ENCODE measurements at places on chromosomes 7 and 10.

DNA sequence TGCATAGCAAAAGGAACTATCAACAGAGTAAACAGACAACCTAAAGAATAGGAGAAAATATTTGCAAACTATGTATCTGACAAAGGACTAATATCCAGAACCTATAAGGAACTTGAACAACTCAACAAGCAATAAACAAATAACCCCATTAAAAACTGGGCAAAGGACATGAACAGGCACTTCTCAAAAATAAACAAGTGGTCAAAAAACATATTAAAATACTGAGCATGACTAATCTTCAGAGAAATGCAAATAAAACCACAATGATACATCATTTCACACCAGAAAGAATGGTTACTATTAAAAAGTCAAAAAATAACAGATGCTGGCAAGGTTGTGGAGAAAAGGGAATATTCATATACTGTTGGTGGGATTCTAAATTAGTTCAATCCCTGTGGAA, 17.1 kb downstream of the MAGI2 start:
- DNase-seq = no peak

DNA sequence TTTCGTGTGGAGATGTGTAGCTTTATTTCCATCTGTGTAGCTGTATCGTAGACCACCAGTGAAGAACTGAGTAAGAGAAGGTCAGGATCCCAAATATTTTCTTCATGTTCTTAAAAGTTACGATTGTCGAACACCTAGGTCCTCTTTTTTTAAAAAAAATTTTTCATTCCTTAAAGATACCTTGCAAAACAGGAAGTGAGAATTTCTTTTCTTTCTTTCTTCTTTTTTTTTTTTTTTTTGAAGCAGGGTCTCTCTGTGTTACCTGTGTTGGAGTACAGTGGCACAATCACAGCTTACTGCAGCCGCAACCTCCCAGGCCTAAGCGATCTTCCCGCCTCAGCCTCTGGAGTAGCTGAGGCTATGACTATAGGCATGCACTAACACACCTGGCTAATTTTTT, 60.8 kb downstream of the PHTF2 start:
- DNase-seq = no peak

GRCh38 chr7:30920584-30921539, 9.2 kb downstream of the AQP1 start:
- peak; percentile 72 for DNase-seq

DNA sequence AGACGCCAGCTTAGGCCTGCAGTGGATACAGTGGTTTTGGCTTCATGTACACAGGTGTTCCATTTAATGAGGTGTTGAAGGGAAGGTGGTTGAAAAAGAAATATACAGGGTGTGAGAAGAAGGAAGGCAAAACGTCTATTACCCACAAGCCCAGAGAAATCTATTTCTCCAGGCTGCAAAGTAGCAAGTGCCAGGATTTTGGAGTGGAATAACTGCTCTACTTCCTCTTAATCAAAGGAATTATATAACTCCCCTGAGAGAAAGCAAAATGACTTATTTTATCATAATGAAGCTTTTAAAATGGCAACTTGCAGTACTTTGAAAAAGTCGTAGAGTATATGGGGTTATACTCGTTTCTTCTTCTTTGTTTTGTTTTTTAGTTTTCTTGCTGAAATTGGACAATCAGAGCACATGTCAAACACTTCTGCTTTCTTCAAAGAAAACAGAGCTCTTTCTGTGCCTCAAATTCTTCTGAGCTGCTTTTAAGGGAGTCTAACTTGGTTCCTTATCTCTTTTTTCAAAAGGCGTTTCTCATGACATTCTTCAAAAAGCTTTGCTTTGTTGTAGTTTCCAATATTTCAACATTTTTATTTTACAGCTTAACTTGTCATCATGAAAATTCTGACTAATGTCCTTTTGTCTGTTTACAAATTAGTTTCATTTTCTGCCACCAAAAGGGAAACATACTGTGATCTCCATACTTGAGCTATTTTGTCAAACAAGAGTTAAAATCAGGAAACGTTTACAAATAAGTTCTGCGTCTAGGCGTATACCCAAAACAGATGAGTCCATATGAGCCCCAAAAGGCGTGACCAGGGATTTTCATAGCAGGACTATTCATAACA, 289.7 kb downstream of the FRMD4A start:
- DNase-seq = no peak

DNA sequence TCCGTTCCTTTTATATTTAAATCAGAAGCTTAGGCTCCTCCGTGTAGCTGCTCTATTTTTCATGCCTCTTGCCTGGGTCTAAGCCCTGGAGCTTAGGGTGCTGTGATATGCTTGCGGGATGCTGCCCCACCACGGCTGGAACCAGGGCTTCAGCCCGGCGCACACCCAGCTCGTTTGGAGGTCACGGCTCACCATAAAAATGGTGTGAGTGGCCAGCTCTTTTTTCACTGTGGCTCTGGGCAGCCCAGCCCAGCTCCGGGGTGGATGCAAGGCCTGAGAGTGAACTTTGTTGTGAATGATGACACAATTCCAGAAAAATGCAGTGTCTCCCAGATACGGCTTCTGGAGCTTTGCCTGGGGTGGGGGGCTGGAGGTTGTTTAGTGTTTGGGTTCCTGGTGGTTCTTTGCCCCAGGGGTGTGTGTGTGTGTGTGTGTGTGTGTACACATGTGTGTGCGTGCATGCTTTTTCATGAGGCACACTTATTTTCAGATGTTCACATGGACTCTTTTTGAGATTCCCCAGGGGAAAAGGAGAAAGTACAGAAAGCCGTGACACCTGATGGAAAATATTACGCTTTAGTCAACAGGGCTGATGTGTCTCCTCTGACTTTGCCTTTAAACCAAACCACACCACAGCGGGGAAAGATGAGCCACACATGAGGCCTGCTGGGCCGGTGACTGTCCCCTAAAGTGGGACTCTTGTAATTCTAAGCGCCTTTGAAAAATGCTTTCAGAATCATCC, 46.2 kb downstream of the GRK5 start:
- DNase-seq = peak; percentile 75

DNA sequence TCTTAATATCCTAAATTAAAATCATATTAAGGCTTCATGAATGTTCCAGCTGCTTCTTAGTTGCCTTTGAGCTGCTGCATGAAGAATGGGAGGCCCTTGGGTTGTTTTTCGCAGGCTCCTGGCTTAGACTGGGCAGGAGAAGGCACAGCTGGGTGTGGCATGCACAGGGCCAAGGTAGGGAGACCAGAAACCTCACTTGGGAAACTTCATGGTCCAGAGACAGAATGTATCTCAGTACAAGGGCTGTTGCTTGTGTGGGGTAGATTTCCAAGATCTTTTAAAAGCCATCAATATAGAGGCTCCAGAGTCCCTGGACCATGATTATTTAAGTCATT, 49.9 kb downstream of the BUB3 start:
- no peak for DNase-seq
